ENCODE measurements at places on chromosomes 7 and 10.
A peak's percentile ranks its signal among the peaks of the same experiment; 100 is the strongest.

DNA sequence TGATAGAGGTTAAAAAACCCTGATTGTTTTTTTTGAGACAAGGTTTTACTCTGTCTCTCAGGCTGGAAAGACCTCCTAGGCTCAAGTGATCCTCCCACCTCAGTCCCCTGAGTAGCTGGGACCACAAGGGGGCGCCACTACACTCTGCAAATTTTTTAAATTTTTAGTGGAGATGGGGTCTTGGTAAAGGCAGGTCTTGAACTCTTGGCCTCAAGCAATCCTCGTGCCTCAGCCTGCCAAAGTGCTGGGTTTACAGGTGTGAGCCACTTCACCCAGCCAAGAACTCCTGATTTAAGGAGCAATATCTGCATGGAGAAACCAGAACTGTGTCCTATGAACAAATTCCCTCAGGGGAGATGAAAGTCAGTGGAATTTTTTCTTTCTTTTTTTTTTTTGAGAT is 7.3 kb upstream of the KLHDC10 start:
- peak; percentile 94 for DNase-seq

DNA sequence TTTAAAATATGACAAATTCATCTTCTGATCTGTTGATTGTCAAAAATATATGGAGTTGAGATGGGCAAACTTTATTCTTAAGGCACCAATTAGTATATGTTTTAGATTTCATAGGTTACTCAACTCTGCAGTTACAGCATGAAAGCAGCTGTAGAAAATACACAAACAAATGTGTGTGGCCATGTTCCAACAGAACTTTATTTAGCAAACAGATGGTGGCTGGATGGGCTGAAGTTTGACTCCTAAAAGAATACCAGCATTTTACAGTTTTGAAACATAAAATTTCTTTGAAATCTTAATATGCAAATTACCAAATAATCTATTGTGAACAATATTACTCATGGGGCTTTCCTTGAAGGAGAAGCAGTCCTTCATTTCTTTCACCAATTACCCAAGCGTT is 1206.0 kb upstream of the LRRTM3 start:
- DNase-seq: no peak

GRCh38 chr7:43220250-43220649 is 107.8 kb downstream of the HECW1 start:
- no peak for DNase-seq

- peak; percentile 84 for DNase-seq
Observed at GRCh38 chr7:5452937-5453540, 29.4 kb upstream of the TNRC18 start.

GRCh38 chr10:18221882-18222281 is 81.7 kb downstream of the CACNB2 start:
- DNase-seq: no peak

GRCh38 chr7:99365318-99366141 is 9.0 kb upstream of the ARPC1B start:
- peak; percentile 88 for DNase-seq

DNA sequence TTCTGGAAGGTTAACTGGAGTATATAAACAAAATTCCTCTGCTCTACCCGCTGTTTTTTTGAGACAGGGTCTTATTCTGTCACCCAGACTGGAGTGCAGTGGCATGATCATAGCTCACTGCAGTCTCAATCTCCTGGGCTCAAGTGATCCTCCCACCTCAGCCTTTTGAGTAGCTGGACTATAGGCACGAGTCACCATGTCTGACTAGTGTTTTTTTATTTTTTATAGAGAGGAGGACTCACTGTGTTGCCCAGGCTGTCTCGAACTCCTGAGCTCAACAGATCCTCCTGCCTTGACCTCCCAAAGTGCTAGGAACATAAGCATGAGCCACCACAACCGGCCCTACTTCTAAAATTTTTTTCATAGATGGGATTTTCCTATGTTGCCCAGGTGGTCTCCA is 2.2 kb downstream of the RAB18 start:
- DNase-seq: no peak

DNA sequence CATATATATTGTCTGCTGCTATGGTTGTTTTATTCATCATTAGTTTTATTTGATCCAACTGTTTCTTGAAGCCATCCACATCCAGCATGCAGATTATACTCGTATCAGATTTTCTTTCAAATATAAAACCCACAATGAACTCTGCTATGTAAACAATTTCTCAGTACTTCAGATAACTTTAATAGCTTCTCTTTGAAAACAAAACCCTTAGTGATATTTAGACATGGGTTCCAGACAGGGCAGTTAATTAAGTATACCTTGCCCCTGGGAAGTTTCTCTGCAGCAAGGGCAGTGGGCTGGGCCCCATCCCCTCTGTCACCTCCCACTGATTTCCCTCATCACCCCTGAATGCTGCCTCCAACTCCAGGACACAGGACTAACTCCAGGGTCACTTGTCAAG is 104.3 kb downstream of the GFRA1 start:
- no peak for DNase-seq

GRCh38 chr7:108124820-108125219 is 5.3 kb downstream of the LAMB4 start:
- DNase-seq: no peak

DNA sequence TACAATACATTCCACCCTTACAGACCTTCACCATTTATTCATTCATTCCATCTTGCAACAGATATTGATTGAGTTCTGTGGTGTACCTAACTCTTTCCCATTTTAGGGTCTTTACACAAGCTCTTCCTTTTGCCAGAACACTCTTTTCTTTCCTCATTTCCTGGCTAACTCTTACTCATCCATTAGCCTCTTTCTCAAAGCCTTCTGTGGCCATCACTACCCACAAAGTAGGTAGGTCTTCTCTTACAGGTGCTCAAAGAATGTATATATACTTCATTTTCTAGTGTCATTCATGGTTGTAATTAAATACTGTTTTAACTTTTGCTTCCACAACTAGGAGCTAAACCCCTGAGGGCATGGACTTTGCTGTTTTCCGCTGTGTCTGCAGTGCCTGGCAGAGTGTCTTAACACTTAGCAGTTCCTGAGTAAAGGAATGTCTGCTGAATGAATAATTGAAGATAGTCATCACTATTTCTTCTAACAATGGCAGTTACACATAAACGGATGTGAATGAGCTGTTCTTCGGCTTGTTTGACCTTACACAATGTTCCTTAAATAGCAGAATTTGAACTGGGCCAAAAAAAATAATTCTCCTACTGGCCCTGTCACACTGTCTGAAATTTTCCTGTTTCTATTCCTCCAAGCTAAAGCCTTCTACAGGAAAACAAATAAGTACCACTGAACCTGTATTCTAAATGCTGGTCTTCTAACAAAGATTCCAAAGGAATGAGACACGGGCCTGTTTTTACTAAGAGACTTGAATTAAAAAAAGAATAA is 15.1 kb downstream of the BCAP29 start:
- DNase-seq: no peak

GRCh38 chr10:124281666-124282065 is 137.1 kb downstream of the OAT start:
- DNase-seq: no peak

- DNase-seq: no peak
Observed at GRCh38 chr7:1359051-1359400, 100.2 kb downstream of the MICALL2 start.

- DNase-seq: no peak
Observed at GRCh38 chr7:11716185-11716584, 115.8 kb downstream of the THSD7A start.

- DNase-seq: no peak
Observed at GRCh38 chr10:74944205-74944604, 117.8 kb downstream of the KAT6B start.

DNA sequence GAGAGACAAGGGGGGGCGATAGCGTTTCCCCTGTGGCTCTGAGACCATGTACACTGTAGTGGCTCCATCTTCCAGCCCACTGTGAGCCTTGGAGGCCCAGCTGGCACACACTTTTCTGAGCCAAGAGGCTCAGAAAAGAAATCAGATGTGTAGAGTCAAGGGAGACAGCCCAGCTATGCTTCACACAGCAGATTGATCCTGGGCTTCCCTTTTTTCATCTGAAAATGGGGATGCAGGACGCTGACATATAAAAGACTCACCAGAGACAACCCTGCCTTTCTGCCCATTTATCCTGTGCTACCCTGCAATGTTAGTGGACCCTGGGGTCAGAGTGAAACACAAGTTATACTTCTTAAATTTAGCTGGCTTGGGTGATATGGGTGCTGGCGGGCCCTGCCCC is 14.3 kb downstream of the TMEM273 start:
- DNase-seq: no peak

- no peak for DNase-seq
Observed at GRCh38 chr7:47444376-47445098, 137.4 kb downstream of the TNS3 start.

DNA sequence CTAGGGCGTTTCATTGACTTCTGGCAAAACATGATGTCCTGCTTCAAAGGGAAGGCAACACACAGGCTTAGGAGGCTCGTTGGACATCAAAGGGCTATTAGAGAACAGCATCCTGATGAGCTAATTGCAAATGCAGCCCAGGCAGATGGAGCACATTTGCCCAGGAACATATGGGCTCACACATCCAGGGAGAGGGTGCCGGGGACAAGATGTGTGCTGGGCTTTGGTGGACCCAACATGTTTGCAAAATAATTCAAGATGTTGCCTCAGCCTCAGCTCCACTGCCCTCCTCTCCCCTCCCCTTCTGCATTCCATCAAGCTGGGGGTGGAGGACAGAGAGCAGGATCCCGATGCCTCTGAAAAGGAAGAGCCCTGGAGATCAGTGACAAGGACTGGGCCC is 217.1 kb upstream of the ZMIZ1 start:
- peak; percentile 35 for DNase-seq

DNA sequence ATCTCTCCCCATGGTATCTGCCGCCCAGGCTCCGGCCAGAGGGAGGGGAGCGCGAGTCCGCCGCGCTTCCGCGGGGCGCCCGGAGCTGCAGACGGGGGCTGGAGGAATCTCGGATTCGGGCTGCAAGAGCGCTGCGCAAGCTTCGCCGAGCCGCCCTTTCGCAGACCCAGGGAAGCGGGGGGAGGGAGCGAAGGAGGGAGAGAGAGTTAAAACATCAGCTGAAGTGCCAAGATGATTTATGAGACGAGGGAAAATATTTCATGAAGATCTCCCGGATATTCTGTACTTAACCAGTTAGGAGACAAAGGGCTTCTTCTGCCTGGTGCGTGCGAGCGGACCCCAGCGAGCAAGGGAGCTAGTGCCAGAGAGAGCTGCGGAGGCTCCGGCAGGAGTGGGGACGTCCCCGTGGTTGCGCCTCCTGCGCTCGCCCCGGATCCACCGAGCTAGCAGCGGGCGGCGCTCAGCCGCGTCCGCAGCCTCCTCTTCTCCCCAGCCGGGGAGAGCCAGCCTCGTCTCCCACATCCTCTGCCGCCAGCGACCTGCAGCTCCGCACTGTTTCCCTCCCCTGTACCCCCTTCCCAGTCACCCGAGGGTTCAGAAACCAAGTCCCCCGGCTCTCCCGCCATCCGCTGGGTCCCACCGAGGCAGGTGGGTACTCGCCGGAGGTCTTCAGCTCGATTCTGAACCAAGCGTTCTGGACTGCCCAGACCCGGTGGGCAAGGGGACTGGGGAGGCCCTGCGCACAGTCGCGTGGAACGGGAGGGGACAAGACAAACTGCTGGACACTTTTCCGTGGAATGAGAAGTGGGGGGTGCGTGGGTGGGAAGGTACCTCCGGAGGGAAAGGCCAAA is 1.0 kb upstream of the PAX2 start:
- DNase-seq: peak; percentile 71
